ENCODE measurements at places on chromosomes 5 and 9.

DNA sequence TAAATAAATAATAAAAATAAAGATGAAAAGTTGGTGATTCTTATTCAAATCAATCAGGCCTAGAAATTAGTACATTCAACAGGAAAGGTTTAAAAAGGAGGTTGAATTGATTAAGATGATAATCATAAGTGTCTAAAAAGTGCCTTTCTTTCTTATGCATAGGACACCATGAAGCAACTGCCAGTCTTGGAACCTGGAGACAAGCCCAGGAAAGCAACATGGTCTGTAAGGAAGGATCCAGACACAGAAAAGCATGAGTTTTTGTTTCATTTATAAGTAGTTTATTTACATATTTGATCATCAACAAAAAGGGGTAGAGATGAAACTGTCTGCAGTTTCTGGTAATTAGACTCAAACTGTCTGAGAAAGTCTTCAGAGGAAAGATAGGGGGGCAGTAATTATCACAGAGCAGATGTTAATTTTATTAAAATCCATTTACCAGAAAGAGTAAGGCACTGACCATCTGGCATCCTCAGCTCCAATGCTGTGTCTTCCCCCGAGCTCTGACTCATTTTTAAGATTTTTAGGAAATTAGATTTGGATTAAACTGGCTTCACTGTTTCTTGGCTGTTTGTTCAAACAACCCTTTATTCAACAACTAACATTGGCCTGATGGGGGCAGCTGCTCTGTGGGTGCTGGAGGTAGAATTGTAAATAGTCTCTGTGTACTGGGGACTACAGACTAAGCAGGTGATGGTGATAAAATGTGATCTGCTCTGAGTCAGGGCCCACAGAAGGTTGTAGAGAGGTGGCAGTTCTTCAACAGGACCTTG lies 2.7 kb downstream of the RABEPK start:
- no peak overlapping the region for H3K4me3 ChIP-seq
- H3K27ac ChIP-seq, result no peak overlapping the region
- H3K36me3 ChIP-seq, result peaks cover 28% of the 10 kb centered on the region
- H3K4me1 ChIP-seq, result peaks cover 21% of the 10 kb centered on the region
- DNase-seq, result no peak
- H3K27me3 ChIP-seq, result no peaks in the 10 kb centered on the region

DNA sequence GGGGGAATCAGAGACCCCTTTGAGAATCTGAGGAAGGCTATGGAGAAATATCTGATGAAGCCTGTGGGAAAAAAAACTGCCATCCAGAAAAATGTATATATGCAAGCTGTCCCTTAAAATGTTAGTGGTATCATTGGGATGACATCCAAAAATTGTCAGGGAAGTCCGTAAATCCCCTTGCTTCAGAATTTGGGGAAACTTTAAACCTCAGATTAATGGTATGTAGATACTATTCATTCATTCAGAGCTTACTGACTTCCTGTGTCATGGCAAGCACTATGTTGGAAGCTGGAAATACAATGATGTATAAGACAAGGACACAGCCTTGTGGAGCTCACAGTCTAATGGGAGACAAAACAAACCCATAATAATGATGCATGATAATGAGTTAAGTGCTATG lies 10.9 kb upstream of the MOB3B start:
- peaks cover 7% of the 10 kb centered on the region for H3K36me3 ChIP-seq
- no peak overlapping the region for H3K4me3 ChIP-seq
- no peaks in the 10 kb centered on the region for H3K27me3 ChIP-seq
- H3K27ac ChIP-seq, result no peak overlapping the region
- H3K4me1 ChIP-seq, result no peaks in the 10 kb centered on the region

DNA sequence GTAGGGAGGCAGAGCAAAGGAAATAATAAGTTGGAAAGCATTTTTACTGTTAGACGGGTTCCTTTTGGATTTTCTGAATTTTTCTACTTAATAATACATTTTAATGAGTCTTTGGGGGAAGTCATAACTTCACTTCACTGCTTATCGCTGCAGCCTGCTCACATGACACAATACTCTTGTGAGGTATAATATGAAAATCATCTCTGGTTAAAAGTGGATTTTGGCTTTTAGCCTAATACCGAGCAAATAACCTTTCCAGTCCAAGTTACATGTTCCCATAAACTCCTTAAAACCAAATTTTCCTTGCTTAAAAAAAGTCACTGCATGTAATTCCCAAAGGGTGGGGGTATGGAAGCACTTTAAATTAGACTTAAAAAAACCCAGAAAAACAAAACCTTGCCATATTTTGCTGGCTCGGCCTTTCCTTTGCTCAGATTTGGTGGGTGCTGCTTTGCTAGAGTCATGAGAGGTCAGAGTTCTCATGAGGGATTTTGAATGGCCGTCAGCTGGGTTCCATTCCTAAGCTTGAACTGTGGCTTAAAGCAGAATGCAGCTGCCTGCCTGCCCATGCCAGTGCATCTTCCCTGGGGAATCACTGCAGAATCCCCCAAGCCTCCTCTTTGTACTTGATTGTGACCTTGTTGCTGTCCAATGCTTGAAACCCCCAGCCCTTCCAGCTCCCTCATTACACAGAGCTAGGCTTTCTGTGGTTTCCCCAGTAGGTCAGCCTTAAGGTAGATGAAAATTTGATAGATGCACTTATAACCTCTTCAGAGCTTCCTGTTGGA lies 331.8 kb downstream of the KDM4C start:
- H3K4me1 ChIP-seq, result peaks cover 4% of the 10 kb centered on the region
- no peaks in the 10 kb centered on the region for H3K27me3 ChIP-seq
- no peak overlapping the region for H3K4me3 ChIP-seq
- H3K27ac ChIP-seq, result no peak overlapping the region
- H3K36me3 ChIP-seq, result peaks cover 11% of the 10 kb centered on the region
- DNase-seq, result no peak

DNA sequence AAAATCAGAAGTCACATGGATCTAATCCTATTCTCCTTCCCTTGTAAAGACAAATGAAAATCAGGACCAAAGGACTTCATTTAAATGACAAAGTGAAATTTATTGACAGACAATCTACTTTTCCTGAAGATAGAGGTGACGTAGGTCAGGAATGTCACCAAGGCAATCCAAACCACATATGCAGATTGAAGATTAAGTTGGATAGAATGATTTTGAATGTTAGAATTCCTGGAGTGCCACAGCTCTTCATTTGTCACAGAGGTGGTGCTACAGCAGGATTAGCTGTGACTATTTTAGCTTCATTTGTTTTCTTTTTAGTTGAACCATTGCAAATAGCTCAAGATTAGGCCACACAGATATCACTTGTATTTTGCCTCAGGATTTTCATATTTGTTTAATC lies 736.0 kb upstream of the ARRDC3 start:
- no peaks in the 10 kb centered on the region for H3K27me3 ChIP-seq
- no peaks in the 10 kb centered on the region for H3K4me1 ChIP-seq
- no peak for DNase-seq

GRCh38 chr5:96459313-96460121 lies 26.5 kb upstream of the PCSK1 start:
- H3K4me1 ChIP-seq, result peaks cover 7% of the 10 kb centered on the region
- H3K27me3 ChIP-seq, result no peaks in the 10 kb centered on the region

Data from central memory CD8-positive, alpha-beta T cell (primary cell).